ENCODE measurements at places on chromosomes 2 and 18. TPM values are rescaled to one million over a fixed set of nuclear protein-coding genes. Genes with fewer than 3 reads are reported as not detected.

GRCh38 chr2:241001413-241002274 is 3.2 kb downstream of the SNED1 start:
- DNase-seq: no peak

Gene SKOR2
- not detected for total RNA-seq

GRCh38 chr2:68770271-68771111 is 35.9 kb downstream of the ARHGAP25 start:
- no peak for DNase-seq

DNA sequence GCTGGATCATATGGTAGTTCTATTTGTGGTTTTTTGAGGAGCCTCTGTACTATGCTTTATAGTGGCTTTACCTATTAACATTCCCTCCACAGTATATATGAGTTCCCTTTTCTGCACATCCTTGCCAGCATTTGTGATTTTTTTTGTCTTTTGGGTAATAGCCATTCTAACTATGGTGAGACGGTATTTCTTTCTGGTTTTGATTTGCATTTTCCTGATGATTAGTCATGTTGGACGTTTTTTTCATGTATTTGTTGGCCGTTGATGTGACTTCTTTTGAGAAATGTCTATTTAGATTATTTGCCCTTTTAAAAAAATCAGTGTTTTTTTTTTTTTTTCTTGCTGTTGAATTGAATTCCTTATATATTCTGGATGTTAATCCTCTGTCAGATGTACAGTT is 31.1 kb downstream of the ACTR3 start:
- no peak for DNase-seq

DNA sequence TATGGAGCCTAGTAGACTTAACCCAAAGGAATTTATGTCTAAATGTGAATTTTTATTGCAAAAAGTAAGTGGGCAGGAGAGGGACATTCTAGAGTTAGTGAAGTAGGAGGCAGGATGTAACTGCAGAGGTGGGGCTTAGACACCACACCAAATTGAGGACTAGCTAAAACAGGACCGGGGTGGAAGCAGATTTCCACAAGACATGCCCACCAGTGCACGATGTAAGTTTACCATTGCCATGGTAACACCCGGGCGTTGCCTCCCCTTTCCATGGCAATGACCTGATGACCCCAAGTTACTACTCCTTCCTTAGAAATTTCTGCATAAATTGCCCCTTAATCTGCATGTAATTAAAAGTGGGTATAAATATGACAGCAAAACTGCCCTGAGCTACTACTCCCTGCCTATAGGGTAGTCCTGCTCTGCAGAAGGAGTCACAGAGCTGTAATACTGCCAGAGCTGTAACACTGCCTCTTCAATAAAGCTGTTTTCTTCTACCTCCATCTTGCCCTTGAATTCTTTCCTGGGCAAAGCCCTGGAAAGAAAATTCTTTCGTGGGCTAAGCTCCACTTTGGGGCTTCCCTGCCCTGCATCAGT is 509.7 kb downstream of the ERBB4 start:
- no peak for DNase-seq

DNA sequence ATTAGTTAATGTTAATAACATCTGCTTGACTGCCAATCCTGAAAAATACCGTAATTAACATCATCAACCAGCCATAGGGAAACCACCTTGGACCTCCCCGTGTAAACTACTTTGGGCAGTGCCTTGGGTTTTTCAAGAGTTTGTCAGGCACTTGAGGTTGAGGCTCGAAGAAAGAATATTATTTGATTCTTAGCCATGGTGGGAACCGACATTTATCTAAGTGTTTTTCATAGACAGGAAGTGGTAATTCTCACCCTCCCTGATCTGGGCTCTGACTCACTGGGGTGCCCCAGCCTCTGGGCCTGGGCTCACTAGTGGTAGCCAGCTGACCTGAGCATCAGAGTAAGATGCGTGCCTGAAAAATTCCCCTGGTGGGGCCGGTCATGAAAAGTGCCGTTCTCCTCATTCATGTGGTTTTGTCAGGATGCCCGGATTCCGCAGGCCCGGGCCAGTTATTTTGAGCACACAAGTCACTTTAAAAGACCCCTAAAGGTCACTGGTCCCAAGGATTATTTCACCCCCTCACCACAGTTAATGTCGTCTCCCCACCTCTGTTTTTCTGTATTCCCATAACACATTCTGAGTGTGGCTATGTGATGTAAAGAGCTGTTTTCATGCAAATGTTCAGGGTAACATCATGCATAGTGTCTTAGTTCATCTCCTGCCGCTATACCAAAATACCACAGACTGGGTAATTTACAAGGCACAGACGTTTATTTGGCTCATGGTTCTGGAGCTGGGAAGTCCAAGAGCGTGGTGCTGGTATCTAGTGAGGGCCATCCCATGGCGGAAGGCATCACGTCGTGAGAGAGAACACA is 21.6 kb upstream of the SPATA3 start:
- DNase-seq: no peak

- DNase-seq: no peak
These were observed 39.0 kb upstream of the LYPD6B start for GRCh38 chr2:148999451-148999921.
